ENCODE measurements at places on chromosomes 6 and 20.

DNA sequence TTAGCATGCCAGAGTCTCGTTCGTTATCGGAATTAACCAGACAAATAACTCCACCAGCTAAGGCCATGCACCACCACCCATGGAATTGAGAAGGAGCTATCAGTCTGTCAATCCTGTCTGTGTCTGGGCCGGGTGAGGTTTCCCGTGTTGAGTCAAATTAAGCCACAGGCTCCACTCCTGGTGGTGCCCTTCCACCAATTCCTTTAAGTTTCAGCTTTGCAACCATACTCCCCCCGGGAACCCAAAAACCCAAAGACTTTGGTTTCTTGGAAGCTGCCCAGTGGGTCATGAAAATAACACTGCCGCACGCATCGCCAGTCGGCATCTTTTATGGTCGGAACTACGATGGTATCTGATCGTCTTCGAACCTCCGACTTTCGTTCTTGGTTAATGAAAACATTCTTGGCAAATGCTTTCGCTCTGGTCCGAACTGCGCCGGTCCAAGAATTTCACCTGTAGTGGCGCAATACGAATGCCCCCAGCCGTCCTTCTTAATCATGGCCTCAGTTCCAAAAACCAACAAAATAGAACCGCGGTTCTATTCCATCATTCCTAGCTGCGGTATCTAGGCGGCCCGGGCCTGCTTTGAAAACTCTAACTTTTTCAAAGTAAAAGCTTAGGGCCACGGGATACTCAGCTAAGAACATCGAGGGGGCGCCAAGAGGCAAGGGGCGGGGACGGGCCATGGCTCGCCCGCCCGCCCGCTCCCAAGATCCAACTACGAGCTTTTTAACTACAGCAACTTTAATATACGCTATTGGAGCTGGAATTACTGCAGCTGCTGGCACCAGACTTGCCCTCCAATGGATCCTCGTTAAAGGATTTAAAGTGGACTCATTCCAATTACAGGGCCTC, 1958.5 kb upstream of the DEFB115 start:
- DNase-seq: no peak

- DNase-seq: no peak
These were observed 269.9 kb downstream of the UTRN start for GRCh38 chr6:144555066-144555465.

GRCh38 chr6:52876056-52876787, 33.3 kb downstream of the GSTA3 start:
- DNase-seq: no peak

DNA sequence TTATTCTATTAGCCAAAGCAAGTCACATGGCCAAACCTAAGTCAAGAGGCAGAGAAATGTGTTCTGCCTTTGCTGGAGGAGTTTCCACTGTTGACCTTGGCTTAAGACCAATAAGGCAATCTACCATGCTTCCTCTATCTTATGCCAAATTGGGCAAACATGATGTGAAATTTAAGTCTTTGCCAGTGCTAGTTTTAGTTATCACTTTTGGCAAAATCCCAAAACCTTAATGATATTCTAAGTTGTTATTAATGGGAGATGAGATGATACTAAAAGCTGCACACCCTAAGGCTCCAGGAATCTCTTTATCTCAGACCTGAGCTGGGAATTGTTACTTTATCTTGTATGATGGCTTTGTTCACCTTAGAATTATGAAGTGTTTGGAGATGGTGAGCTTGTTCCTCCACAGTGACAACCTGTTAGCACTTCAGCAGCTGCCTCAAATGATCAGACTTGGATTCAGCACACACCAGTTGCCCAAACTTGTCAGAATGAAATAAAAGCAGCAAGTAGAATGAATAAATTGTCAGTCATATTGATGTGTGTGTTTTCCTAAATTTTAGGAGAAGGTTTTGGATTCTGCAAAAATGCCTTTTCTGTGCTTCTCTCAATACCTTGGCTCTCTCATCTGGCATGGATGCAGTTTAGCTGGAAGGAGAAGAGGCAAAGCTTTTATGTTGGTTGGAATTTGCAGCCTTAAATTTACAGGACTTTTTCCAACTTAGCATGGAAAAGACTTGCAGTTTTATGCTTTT, 49.3 kb downstream of the RIN2 start:
- DNase-seq: no peak

- no peak for DNase-seq
These were observed 405.0 kb downstream of the ESR1 start for GRCh38 chr6:152212437-152212836.

All from cerebellar nuclear complex (tissue), 1 donor.